ENCODE measurements at places on chromosomes 5 and 9.

DNA sequence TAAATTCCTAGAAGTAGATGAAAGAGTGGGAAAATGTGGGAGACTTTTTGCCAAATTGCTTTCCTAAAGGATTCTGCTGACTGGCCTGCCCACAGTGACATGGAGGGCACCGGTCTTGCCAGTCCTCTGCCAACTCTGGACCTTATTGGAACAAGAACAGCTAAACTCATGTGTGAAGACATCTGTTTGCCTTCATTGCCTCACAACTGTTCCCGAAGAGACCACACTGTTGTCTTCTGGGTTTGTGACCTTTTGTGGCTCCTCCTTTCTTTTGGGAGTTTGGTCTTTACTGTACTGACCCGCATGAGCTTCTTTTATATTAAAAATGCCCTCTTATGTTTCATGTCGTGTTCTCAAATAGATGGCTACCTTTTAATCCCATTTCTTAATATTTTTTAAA, 16.1 kb upstream of the WNK2 start:
- DNase-seq = no peak

- no peak for DNase-seq
Measured at GRCh38 chr9:3401221-3401954, 124.4 kb downstream of the RFX3 start.

DNA sequence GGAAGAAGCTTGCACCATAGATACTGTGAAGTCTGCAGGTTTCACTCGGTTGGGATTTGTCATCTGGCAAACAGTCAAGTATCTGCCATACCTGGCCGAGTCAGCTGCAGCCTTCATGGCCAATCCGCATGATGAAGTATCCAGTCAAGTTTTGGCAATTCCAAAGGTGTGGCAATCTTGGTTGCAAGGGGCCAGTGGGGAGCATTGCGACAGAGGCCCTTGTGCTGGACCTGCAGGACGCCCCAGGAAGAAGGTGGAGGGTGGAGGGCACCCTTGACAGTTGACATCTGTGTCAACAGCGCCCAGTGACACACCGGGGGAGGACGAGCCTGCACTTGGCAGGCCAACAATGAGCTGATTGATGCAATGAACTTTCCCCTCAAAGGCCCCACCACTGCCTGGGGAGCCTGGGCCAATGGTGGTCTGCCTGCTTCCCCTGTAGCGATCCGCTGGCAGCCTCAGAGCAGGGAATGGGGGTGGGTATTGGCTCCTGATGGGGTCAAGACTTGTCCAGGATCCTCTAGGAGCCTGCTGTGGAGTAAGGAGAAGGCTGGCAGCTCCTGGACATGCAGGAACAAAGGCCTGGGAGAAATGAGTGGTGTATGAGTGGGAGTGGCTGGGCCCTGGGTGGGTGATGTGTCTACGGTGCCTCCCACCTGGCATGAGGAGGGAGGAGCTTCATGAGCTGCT, 122.8 kb upstream of the PITX1 start:
- DNase-seq = no peak

GRCh38 chr9:72983512-72984225, 30.8 kb upstream of the ALDH1A1 start:
- no peak for DNase-seq

- no peak for DNase-seq
Measured at GRCh38 chr5:78766412-78766762, 117.8 kb upstream of the LHFPL2 start.

DNA sequence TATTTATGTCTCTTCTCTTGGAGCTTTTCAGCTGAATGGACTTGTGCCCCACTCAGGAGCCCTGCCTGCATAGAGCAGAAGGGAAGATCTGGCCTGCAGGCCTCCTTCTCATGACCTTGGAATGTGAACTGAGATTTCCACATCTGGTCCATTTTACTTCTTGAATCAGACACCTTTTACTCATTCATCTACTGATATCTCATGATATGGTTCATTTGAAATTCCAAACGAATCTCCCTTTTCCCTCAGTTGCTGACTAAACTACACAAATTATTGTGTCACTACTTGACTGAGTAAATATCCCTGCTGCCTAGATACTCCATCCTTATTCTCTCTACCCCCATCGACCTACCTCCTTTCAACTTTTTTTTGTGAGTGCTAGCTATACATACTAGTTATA, 138.7 kb downstream of the PLCXD3 start:
- DNase-seq = no peak

- no peak for DNase-seq
Measured at GRCh38 chr5:167180906-167181305, 1110.5 kb upstream of the WWC1 start.

- DNase-seq = no peak
Measured at GRCh38 chr5:38816083-38817030, 29.5 kb upstream of the OSMR start.

DNA sequence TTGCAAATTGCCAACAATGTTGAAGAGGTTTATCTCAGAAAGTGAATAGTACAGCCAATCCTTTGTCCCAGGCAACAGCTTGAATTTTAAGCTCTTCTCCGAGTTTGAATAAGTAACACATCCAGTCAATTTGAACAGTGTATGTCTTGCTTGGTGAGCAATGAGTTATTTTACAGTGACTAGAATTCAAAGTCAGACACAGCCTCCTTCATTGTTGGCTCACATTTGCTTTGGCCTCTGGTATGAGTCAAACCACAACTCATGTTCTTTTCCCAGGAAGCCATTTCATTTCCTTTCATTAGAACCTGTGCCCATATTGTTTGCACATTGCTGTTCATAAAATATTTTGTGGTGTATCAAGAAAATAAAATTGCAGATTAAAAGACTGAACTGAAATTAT, 622.0 kb upstream of the DAB2 start:
- no peak for DNase-seq

DNA sequence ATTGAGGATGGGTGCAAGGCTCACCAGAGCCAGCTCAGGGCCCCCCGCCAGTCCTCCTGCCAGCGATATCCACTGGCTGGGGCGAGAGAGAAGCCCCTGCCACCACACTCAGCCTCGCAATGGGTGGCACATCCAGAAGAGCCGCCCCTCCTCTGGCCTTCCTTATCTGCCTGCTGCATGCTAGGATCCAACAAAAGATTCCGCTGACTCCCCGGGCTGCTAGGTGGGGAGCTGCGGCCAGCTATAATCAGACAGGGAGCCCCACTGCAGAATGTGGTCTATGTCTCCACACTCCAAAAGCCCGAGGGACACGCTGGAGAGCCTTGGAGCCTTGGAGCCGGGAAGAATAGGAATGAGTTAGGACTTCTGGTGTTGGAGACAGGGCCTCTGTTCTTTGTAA, 32.8 kb downstream of the COL23A1 start:
- DNase-seq = no peak
